Hindlimb muscle (tissue), 1 donor: ENCODE measurements at places on chromosomes 11 and 22.
A peak's percentile ranks its signal among the peaks of the same experiment; 100 is the strongest.

GRCh38 chr22:38347944-38348750 is 30.9 kb upstream of the CSNK1E start:
- no peak for DNase-seq

DNA sequence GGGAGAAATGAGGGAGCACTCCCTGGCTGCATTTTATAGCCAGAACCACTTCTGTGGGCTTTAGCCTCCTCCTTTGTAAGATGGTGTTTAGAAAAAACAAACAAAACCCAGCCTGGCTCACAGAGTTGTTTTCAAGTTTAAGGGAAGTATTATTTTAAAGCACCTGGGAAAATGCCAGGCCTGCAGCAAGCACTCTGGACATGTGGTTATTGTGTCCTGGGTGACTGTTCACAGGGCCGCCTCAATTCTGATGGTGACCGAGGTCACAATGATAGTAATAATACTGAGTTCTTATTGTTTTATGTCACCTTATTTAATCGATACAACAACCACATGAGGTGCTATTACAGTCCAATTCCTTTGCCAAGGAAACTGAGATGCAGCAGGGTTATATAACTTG is 20.7 kb upstream of the SLC22A12 start:
- DNase-seq: no peak

GRCh38 chr11:102267609-102268008 is 49.7 kb upstream of the BIRC3 start:
- DNase-seq: no peak

DNA sequence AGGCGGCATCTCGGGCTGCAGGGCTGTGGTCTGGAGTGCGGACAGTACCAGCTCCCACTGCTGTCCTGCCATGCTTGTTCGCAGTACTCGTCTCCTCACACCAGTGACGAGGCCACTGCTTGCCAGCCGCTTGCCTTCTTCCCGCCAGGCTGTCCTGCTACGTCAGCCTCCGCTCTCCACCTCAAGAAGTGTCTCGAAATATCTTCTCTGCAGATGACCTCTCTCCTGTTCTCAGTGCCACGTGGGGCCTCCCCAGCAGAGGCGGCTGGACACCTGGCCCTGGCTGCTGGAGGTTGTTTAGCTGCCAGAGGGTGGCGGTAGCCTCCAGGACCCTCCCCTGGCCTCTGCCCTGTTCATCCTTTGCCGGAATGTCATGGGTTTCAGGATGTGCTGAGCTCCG is 3.1 kb upstream of the CCDC188 start:
- no peak for DNase-seq

- no peak for DNase-seq
Observed at GRCh38 chr11:124868331-124869274, 3.4 kb downstream of the ROBO3 start.

- DNase-seq: no peak
Observed at GRCh38 chr11:104999721-105000120, 23.2 kb downstream of the CASP5 start.

DNA sequence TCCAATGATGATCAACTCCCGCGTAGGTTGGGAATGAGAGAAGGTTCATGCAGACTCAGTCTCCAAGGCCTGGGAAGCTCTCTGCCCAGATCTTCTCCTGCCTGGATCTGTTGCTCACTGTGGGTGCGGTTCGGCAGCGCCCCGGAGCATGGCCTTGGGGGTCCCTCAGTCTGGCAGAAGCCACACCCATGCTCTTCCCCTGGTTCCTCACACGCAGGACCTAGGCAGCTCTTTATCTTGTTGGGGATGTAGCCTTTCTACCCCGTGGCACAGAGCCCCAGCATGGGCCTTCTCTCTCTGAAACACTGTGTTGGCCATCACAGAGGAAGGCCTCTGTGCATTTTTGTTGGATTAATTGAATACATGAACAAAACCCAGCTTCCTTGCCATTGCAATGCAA is 1461.6 kb downstream of the BRD1 start:
- no peak for DNase-seq

GRCh38 chr11:74070723-74071492 is 62.0 kb upstream of the UCP3 start:
- no peak for DNase-seq

GRCh38 chr11:44575288-44575672 is 9.8 kb downstream of the CD82 start:
- DNase-seq: no peak

GRCh38 chr11:125373426-125374391 is 122.4 kb downstream of the FEZ1 start:
- no peak for DNase-seq

GRCh38 chr11:134155456-134155855 is 68.3 kb downstream of the NCAPD3 start:
- no peak for DNase-seq

- DNase-seq: no peak
Observed at GRCh38 chr11:8794126-8794525, 111.5 kb downstream of the RPL27A start.

DNA sequence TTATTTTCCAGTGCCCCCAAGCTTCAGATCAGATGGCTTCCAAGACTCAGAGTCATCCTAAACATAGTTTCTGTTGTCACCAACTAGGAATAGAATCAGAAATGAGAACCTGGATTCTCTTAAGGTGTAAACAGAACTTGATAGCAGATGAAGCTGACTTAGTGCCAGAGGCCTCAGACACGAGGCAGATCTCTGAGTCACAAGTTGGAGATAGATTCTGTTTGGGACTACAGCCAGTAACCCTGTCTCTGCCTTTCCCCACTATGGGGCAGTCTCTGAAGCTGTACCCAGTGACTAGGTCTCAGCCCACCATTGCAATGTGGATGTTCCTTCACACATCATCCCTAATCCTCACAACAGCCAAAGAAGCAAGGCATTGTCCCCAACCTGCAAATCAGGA is 25.4 kb downstream of the NEU3 start:
- peak; percentile 6 for DNase-seq

- DNase-seq: no peak
Observed at GRCh38 chr11:36750349-36750748, 152.3 kb upstream of the RAG2 start.

DNA sequence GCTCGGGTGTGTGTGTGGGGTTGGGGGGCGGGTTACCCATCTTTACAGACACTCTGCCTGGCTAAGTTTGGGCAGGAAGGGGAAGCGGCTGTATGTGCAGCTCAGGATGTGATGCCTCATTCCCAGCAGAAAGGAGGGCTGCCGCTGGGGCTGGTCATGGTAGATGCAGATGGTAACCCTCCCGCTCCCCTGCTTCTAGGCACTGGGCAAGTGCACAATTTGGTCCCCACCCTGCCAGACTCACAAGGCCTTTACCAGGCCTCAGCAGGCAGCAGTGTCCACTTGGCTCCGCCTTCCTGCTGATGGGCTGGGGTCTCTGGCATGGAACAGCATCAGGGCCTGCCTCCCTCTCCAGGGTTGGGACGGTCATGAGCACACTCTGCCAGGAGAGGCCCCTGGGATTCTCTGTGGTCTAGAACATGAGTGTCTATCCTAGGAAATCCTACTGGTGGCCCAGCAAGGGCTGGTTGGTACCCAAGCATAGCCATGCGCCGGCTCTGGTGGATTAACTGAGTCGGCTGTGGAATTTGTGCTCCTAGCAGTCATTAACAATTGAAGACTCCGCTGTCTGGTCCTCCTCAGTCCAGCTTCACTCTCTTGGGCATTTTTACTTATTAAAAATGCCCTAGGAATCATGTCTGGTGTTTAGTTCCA is 4.2 kb downstream of the LMO1 start:
- no peak for DNase-seq

DNA sequence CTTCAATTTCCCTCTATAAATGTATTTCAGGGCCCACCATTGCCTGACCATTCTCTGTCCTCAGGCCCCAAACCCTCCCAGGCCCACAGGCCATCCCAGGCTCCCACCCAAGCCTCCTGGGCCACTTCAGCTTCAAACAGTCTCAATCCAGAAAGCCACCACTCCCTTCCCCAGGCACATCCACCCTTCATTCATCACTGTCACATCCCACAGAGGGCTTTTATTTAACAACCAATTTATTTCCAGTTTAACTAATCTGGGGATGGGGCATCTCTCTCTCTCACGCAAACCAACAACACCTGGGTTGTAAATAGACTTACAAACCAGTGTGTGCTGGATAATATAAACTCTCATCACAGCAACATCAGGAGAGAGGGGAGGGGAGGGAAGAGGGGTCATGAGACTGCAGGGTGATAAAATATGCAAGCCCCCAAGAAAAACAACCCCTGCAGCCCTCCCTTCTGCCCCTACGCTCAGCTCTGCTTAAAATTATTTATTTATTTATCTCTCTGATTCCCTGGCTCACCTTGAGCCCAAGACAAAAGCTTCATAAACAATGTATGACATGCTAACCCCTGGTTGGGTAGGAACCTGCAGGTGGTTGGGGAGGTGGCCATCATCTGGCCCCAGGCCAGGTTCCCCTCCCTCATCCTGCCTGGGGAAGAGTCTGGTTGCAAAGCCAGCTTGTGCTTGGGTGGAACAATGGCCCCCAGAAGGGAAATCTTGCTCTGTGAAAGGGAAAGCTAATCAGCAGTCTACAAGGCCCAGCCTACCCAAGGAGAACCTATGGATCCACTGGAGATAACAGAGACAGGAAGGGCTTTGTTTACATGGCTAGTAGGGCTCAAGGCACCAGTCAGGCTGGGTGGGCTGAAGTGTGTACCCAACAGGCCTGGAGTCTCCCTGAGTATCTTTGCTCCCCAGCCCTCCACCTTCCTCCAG is 359.2 kb downstream of the BUD13 start:
- no peak for DNase-seq

DNA sequence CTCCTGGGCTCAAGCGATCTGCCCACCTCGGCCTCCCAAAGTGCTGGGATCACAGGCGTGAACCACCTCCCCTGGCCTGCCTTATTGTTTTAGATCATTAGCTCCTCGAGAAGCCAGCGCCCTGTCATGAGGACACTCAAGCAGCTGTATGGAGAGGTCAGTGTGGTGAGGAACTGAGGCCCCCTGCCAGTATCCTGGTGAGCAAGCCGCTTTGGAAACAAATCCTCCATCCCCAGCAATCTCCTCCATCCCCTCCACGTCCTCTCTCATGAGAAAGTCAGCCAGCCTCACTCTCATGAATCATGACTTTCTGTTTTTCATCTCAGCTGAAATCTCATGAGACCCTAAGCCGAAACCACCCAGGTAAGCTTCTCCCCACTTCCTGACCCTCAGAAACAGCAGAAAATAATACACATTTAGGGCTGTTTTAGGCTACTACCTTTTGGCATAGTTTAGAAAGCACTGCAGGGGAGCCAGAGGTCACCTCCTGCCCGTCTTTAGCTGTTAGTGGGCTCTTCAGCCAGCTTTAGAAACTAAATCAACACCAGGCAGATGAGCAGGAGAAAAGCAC is 56.0 kb downstream of the CTTN start:
- no peak for DNase-seq

DNA sequence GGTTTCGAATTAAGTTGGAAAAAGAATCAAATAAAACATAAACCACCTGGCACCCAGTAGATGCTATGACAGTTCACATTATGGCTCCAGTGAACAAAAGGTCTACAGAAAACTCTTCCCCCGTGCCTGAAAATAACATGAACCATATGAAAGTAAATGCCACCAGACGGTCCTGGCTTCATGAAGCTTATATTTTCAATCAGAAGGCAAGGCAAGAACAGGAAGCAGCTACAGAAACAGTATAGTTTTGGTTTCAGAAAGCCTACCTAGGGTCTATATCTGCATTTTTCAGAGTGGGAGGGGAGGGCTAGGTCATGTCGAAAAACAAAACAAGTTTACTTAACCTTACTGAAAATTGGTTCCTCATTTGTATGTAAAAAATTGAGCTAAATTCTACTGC is 9.8 kb downstream of the RAB30 start:
- no peak for DNase-seq
